ENCODE measurements at places on chromosomes 5 and 9.

DNA sequence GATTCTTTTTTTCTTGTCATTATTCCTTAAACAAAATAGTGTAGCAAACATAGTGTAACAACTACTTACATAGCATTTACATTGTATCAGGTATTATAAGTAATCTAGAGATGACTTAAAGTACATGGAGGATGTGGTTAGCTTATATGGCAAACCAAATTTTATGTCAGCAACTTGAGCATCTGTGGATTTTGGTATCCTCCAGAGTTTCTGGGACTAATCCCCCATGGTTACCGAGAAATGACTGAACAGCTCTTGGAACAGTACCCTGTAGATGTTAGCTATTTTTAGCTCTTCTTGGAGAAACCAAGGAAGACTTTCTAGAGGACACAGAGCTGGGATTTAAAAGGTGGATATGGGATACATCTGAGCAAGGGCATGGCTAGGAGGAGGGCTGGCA lies 157.6 kb upstream of the KLF4 start:
- DNase-seq, result no peak

GRCh38 chr5:56565644-56566043 lies 249.7 kb upstream of the MAP3K1 start:
- peak; percentile 58 for DNase-seq

GRCh38 chr5:91937121-91937520 lies 554.0 kb upstream of the ARRDC3 start:
- no peak for DNase-seq

DNA sequence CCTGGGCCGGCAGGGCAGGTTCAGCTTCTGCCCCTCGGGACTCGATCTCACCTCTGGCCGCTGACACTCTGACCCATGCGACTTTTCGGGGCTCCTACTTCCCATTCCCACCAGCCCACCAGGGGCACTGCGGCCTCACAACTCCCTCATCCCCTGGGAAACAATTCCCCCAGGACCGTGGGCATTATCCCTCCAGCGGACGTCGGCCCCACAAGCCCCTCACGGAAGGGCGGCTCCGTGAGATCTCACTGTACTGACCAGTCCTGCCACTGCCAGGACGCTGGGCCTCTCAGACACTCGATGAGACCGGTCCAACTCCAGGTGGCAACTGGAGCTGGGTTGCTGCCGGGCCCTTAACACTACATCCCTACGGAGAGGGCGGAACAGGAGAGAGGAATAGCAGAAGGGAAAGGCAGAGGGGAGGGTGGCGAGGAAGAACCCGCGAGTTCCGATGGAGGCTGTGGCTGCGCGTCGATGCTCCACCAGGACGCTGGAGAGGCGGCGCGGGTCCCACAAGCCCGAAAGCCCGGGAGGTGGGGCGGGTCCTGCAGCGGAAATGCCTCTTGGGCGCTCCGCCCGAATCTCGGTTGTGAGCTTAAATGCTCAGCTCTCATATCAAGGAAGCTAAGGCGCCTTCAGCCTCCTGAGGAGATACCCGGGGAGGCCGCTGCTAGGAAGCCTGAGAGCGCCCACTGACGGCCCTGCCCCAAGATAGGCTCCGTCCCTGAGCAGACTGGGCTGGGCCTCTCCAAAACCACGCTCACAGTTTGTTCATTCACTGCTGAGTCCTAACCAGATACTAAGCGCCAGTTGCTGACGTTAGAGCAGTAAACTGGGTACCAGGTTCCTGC lies 36.3 kb downstream of the VCP start:
- DNase-seq, result peak; percentile 53

DNA sequence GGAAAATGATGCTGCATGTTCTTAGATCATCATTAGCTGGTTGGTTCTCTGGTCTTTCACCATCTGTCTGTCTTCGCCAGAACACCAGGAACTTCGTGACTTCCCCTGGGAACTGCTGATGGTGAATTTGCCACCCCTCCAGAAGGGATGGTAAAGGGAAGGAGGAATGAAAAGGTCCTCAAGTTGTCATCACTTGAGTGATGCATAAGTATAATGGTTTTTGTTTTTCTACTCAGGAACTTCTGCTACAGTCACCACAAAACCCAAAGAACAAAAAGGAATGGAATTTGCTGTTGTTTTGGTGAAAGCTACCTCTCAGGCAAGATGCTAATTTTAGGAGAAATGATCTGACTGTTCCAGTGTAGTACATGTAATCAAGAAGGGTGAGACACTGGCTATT lies 328.4 kb downstream of the ARHGEF28 start:
- no peak for DNase-seq

GRCh38 chr9:131409458-131409992 lies 15.6 kb downstream of the PRRC2B start:
- DNase-seq, result no peak

- DNase-seq, result peak; percentile 63
Measured at GRCh38 chr9:108634204-108634603, 221.6 kb downstream of the ACTL7B start.

DNA sequence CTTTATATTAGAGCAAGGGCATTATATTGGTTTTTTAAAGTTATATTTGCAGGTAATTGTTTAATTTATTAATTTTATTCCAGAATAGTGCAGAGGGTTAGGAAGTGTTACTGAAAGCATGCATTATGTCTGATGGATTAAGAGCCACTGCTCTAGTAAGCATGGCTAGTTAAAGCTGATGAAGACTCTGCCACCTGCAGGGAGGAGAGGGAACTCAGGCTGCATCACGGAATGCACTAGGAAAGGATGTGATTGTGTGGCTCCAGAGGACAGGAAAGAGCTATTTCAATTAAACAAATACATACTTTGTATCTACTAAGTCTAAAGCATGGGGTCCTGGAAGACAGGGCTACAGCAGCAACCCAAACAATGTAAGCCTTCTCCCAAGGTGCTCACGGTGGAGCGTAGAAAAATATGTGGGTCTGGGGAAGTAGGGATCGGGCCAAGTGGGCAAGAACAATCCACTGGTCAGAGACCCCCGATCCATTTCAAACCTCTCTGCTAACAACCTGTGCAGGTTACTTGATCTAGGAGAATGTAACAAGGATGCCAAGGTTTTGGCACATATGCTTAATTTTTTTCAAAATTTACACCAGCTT lies 15.3 kb upstream of the GRXCR2 start:
- peak; percentile 36 for DNase-seq

- no peak for DNase-seq
Measured at GRCh38 chr9:35341021-35341420, 148.9 kb upstream of the RUSC2 start.

DNA sequence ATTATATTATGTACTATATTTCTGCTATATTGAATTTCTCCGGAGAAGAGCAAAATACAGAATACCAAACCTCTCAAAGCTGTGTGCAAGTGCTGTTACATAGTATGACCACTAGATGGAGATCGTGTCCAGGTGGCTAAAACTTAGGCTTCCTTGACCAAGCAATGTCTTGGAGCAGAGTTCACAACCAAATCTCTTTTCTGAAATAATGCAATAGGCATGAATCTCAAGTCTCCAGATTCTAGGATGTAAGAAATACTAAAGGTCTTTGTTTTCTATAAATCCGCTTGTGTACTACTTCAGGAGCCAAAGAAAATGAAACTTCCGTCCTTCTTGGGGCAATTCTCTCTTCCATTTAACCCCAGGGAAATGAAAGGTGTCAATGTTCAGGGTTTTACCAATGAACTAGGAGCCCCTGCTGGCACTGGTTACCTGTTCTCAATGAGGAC lies 181.5 kb upstream of the RAI14 start:
- DNase-seq, result peak; percentile 74

DNA sequence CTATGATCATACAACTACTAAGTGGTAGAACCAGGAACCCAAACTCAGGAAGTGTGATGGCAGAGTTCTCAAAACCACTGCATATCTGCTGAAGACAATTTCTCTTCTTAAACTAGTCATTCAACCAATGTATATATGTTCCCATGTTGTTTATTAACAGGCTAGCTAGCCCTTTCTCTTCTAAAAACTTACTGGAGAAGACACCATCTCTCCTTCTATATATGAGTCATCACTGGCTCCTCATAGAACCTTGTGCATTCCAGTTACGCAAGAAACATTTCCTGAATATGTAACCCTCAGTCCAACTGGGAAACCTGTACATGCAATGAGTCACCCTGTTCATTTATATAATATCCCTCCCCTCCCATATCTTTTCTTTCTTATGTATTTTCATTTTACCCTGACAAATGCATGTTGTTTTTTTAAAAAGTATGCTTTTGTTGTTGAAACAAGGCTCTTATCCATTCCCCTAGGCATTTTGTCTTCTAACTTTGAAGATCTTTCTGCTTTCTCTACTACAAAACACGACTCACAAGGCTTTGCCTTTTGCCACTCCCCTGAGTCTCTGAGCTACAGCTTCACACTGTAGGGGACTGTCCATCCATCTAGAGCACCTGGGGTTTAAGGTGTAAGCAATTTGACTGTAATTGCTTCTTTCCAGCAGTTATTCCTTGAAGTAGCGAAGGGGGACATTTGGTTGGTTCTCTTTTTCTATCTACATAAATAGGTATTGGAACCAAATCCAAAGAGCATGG lies 119.5 kb downstream of the ANXA1 start:
- peak; percentile 27 for DNase-seq

DNA sequence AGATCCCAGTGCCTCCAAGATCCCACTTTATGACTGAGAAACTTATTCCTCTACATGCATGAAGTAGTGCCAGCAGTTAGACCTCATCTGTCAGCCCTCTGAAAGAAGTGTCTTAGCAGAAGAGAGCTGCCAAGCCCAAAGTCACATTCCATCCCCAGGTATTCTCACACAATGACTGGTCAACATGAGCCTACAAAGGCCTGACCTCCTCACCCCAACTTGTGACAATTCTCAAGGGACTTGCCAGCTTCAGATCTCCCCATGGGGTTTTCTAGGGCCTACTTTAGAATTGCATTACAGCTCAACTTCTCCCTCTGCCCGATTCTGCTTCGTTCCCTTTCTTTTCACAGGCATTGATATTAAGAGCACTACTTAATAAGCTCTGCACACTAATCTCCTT lies 393.8 kb upstream of the SLC30A5 start:
- DNase-seq, result no peak

- no peak for DNase-seq
Measured at GRCh38 chr5:9338796-9339195, 207.1 kb downstream of the SEMA5A start.

DNA sequence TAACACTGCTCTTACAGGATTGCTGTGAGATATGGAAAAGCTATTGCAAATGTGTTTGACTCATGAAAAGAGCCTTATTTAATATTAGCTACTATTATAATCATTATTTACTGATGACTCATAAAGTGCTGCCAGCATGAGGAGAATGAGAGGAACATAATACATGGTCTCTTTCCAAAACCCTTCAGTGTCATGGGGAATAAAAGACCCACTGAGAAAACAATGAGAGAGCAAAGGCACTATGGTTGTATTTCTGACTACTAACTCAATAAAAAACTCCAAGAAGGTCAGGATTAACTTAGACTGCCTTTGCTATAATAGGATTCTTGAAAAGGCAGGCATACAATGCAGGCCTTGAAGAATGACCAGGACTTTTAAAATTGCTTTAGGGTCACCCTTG lies 633.5 kb downstream of the DTWD2 start:
- DNase-seq, result no peak

GRCh38 chr5:177565046-177565445 lies 10.7 kb upstream of the FAM193B start:
- DNase-seq, result no peak

DNA sequence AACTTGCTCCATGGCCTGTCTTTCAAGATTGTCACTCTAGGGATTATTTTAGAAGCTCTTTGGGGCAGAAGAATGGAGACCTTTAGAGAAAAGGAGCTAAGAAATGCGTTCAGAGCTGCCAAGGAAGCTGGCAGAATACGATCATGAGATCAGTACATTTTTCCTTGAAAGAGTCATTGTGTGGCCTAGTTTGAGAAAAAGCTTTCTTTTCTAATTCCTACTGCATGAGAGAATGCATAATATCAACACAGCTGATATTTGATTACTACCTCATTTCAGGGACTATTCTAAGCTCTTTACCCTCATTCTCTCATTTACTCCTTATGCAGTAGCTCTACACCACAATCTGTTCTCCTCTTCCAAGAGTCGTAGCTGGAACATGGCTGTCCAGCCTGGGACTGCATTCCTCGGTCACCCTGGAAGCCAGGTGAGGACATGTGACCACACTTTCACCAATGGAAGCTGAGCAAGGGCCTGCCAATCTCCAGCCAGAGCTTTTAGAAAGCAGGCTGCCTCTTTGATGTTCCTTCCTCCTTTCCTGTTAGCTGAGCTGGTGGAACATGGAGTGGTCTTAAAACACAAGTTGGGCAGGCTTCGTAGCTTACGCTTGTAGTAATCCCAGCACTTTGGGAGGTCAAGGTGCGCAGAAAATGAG lies 99.3 kb upstream of the LHFPL2 start:
- DNase-seq, result peak; percentile 94

GRCh38 chr5:107459605-107460004 lies 211.1 kb downstream of the EFNA5 start:
- DNase-seq, result no peak

GRCh38 chr5:93654676-93655075 lies 71.7 kb downstream of the NR2F1 start:
- no peak for DNase-seq

DNA sequence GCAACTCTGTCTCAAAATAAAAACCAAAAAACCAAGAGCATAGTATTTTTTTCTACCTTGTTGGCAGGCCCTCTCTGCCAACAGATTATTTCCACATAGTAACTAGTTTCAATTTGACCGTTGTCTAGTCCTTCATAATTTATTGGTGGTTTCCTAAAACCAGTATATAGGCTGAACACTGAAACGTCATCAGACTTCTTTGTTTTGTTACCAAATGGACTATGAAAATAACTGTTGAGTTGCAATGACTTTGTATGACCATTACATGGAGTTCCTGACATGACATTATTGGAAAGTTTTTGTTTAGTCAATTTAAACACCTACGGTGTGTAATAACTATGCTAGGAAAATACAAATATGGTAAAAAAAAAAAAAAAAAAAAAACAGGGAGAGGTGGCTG lies 1.7 kb downstream of the AGGF1 start:
- no peak for DNase-seq

- no peak for DNase-seq
Measured at GRCh38 chr5:178502401-178503100, 87.6 kb downstream of the COL23A1 start.

DNA sequence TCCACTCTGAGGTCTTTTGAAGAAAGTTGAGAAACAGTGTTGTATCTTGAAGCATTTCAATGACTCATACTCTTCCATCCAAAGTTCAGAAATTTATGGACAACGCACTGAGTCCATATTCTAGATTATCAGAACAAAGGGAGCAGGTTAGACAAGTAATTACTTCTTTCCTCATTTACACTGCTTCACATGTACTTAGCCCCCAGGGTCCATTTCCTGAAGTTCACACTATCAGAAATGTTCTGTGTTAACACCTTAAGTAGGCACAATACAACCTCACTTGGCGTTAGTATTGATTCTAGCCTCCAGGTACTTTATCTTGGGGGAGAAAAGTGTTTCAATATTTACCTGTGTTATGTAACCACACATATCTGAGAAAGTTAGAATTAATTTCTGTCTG lies 487.9 kb upstream of the DMAC1 start:
- DNase-seq, result no peak
